ENCODE measurements at places on chromosomes 1 and 21.
A peak's percentile ranks its signal among the peaks of the same experiment; 100 is the strongest.

- peak; percentile 76 for DNase-seq
Measured at GRCh38 chr1:12142891-12143630, 23.7 kb upstream of the TNFRSF1B start.

GRCh38 chr1:200945111-200945510 is 50.4 kb downstream of the INAVA start:
- DNase-seq = no peak

- DNase-seq = no peak
Measured at GRCh38 chr1:238652346-238652968, 733.9 kb upstream of the CHRM3 start.

DNA sequence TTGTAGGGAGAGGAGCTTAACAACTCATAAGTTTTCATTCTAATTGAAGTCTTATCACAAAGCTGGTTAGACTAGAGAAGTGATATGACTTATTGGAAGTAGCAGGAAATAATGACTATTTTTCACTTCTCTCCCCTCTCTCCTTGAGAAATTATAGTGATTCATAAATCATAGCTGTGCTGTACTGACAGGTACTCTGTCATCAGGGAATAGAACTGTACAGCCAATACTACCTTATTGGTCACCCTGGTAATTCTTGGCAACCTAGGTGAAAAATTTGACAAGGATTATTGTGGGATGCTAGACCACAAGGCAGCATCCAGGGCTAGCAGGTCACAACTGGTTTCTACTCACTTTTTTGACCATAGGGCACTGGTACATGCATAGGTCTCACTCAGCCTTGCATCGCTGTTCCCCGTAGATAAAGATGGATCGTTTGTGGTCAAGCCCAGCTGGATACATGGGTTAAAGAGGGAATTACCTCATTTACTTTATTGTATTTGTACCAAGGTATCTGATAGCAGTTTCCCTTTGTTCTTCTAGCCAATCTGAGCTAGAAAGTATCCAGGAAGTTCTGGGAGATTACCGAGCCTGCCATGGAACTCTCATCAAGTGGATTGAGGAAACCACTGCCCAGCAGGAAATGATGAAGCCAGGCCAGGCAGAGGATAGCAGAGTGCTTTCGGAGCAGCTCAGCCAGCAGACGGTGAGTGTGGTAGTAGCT is 113.6 kb downstream of the MACF1 start:
- DNase-seq = no peak

DNA sequence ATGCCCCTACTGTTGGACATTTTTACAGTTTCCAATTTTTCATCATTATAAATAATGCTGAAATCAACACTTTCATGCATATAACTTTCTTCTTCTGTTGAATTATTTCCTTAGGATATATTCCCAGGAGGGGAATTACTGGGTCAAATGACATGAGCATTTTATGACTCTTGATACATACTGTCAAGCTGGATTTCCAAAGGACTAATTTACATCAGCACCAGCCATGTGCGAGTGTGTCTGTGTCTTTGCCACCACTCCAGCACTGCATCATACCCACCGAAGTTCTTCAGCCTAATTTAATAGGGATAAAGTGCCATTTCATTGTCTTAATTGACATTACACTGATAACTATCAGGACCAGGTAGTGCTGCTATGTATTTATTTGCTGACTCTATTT is 146.7 kb downstream of the CSMD2 start:
- no peak for DNase-seq

GRCh38 chr1:77280962-77281361 is 857 bp upstream of the AK5 start:
- DNase-seq = no peak

GRCh38 chr1:100188617-100189016 is 10.6 kb upstream of the LRRC39 start:
- DNase-seq = peak; percentile 37

GRCh38 chr1:168365719-168366479 is 85.2 kb downstream of the TBX19 start:
- DNase-seq = no peak

- DNase-seq = no peak
Measured at GRCh38 chr1:244236101-244236500, 185.0 kb downstream of the ZBTB18 start.

DNA sequence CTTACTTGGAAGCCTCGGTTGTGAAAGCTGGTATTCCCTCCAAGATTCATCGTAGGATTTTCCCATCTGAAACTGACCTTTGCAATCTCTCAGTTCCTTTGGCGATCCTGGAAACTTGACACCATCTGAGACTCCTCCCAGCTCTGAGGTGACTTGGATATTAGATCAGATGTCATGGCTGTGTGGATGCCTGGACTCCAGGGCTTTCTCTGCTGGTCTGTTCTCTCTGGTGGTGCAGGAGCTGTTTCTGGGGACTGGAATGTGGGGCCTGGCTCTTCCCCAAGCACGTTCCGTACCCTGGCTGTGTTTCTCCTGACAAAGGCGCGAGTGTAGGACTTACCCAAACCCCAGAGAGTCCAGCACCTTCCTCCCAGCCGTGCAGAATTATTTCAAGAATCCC is 252.2 kb downstream of the RPS6KC1 start:
- DNase-seq = no peak

GRCh38 chr1:16173447-16174260 is 17.8 kb upstream of the EPHA2 start:
- DNase-seq = no peak

DNA sequence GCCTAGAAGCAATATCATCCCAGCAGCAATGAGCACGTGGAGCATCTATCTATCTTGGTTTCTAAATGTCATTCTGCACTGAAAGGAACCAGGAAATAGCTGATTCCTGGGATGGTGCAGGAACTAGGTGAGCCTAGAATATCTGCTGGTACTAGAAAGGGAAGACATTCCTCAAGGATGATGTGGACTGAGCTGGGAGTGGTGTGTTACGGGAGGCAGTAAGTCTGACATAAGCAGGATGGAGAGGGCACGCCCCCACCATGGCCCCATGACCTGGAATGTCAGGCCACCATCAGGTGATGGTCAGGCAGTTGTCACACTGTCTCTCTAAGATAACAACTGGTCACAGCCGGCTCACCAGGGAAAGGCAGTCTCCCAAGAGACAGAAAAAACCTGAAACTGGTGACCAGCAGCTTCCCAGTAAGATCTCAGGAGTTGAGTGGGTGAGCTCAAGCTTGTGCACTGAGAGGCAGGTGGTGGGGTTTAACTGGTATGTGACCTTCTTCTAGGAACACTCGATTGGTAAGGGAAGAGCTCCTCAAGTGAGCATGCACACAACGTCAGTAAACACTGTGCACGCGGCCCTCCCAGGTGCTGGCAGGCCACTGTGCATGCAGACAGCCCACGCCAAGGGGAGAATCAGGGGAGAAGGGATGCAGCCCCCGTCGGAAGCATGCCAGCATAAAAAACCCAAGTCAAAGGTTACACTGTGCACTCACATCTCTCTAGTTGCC is 148.7 kb downstream of the ADSS2 start:
- DNase-seq = no peak

DNA sequence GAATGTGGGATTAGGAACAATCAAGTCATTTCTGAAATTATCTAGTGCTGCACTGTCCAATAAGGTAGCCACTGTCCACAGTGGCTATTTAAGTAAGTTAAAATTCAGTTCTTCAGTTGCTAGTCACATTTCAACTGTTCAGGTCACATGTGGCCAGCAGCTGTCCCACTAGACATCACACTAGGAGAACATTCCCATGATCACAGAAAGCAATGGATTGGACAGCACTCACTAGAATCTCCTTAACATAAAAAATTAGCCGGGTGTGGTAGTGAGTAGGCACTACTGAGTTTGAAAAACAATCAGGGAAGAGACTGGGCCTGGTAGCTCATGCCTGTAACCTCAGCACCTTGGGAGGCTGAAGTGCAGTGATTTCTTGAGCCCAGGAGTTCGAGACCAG is 33.6 kb downstream of the NUP133 start:
- no peak for DNase-seq

- peak; percentile 50 for DNase-seq
Measured at GRCh38 chr1:7621334-7622219, 149.5 kb upstream of the VAMP3 start.

GRCh38 chr1:23103001-23103889 is 65.4 kb downstream of the LUZP1 start:
- no peak for DNase-seq

DNA sequence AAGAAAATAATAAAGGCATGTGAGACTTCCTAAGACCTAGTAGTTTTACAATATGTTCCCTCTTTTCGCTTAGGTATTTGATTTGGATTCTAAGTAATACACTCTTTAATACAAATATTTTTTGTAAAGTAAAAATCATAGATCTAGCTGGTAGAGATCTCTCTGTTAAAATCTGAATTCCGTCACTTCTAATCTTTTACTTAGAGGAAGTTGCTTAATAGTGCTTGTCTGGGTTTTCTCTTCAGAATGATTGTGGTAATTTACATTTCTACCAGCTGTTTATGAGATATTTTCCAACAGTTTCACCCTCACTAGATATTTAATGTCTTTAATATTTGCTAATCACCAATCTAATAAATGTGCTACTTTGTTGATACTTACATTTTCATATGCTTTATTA is 23.3 kb downstream of the RBM11 start:
- DNase-seq = no peak

- DNase-seq = peak; percentile 61
Measured at GRCh38 chr1:91650764-91651163, 150.1 kb downstream of the CDC7 start.

DNA sequence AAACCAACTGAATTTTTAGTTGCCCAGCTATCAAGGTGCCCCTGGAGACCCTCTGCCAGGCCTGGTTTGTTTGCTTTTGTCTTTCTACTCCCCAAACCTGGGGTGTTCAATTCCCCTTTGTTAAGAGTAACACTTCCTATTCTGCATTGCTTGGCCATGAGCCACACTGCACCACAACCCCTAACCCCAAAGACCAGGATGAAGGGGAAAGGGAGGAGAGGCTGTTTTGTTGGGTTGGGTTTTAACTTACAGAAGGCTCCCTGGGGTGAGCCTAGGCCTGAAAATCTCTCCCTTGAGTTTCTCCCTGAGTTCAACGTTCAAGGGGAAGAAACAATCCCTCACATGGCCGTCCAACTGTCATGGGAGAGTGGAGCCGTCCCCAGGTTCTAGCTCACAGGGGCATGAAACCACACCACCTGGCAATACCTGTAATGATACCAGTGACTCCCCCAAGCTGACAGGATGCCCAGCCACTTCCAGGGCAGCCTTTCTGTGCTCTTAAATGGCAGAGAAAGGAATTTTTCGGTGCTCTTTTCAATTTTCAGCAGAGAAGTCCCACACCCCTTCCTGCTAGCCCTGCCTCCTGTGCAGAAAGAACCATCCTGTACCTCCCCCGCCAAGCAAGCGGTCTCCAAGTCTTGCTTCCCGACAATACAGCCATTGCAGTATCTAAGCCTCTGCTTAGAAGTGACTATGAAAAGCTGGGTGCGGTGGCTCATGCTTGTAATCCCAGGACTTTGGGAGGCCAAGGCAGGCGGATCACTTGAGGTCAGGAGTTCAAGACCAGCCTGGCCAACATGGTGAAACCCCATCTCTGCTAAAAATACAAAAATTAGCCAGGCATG is 14.9 kb downstream of the SLC45A3 start:
- no peak for DNase-seq

DNA sequence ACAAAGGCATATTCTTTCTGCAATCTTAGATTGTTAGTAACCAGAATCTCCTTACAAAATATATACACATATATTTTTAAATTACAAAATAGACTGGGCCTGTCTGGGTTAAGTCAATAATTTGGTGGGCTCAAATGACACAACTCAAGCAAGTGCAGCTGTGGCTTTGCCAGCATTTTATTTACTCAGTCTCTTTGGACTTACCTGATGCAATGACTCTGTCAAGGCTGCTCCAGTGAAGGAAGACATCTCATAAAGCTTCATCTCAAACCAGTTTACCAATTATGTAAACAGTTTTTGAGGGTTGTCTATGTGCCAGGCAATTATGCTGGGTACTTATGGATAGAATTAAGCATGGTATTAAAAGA is 22.8 kb upstream of the ABCA4 start:
- no peak for DNase-seq

GRCh38 chr1:19113697-19114092 is 96.4 kb downstream of the UBR4 start:
- no peak for DNase-seq

DNA sequence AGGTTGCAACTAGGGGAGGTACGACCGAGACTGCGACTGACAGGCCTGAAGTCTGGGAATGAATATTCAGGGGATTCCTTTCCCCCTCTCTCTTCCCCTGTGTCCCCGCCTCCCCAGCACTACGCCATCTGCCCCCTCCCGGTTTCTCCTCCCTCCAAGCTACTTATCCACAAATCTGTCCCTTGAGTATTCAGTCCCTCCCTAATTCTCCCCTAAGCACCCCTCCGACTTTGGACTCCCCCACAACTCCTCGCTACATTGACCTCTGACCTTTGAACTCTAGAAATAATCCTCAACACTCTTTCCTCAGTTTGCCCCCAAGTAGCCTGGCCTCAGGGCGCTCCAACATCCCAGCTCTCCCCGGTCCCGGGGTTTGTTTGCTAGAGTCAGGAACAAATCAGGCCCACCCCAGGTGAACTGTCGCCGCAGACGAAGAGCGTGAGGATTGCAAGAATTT is 393 bp downstream of the LYSMD1 start:
- peak; percentile 71 for DNase-seq

GRCh38 chr21:29664615-29665014 is 275.2 kb downstream of the GRIK1 start:
- no peak for DNase-seq

- no peak for DNase-seq
Measured at GRCh38 chr1:1763657-1764621, 14.3 kb downstream of the NADK start.

GRCh38 chr1:111904478-111905218 is 84.8 kb downstream of the KCND3 start:
- peak; percentile 64 for DNase-seq

DNA sequence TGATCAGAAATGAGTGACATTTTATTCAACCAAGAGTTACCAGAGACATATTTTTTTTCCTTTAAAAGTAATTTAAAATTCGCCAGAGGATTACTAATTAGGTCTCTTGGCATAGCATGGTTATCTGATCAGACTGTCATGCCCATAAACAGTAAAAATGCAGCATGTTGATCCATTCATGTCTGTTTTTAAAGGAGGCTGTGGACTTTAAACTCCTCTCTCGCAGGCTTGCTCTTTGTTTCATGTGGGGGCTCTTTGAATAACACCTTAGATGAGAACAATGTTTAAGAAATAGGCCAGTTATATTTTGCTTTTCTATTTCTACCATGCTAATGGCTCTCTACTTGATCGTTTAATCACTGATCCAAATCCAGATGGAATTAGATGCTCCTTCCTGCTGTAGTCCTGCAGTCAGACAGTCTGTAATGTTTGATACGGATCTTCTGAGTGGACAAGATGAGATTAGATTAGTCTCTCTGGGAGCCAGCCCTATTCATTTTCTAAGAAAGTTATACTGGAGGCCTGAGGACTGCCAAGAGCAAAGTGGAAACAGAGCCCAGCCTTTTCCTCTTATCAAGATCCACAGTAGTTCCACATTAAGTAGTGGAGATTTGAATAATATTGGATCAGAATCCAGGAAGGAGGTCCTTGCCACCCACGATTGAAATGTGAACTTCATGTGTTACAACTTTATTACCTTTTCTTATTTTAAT is 197.4 kb downstream of the HS2ST1 start:
- no peak for DNase-seq
